ENCODE measurements at places on chromosomes 5 and 9.

DNA sequence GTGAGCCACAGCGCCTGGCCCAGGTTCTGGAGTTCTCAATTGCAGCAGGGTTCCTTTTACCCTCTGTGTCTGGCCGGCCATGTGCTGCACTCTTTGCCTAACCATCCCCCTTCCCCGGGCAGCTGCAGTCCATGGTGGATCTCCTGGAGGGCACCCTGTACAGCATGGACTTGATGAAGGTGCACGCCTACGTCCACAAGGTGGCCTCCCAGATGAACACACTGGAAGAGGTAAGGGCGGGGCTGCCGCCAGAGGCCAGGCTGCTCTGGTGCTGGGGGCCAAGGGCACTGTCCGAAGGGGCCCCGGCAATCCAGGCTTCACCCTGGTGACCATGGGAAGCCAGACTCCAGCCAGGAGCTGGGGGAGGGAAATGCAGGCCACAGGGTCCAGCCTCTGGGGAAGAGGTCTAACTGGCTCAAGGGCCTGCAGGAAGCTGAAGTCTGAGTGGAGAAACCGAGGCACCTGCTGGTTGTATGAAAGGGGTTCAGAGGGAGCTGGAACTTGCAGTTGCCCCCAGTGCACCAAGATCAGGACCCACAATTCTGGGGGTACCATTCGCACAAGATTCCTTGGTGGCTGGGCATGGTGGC lies 18.1 kb downstream of the OLFML2A start:
- no peak for DNase-seq

DNA sequence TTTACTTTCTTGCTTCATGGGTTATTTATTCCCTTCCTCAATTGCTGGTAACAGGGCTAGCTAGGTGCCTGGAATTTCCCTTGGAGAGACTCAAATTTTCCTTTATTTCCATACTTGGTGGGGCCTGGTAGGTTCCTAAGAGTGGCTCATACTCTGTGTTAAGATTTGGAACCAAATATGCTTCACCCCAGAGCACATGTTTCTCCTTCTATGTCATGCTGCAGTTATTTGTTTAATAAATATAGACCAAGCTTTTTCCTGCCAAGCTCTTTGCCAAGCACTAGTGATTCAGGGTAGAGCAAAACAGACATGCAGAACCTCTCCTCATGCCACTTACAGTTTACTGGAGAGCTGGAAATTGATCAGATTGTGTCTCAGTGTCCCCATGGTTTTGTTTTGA lies 290.3 kb upstream of the SGCD start:
- no peak for DNase-seq

DNA sequence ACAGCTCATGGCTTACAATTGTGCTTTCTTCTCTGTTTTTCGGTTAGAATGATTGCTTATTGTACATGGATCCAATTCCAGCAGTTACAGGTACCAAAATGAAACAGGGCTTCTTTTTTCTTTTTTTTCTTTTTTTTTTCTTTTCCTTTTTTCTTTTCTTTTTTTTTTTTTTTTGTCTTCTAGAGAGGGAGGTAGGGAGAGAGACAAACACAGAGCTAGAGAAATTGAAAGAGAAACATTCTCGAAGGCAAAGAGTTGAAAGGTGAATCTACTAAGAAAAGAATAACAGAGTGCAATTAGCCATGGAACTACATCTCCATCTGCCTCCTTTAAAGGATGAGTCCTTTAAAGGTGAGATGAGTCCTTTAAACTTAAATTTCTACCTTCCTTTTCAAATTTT lies 1.0 kb upstream of the EDIL3 start:
- DNase-seq = no peak

DNA sequence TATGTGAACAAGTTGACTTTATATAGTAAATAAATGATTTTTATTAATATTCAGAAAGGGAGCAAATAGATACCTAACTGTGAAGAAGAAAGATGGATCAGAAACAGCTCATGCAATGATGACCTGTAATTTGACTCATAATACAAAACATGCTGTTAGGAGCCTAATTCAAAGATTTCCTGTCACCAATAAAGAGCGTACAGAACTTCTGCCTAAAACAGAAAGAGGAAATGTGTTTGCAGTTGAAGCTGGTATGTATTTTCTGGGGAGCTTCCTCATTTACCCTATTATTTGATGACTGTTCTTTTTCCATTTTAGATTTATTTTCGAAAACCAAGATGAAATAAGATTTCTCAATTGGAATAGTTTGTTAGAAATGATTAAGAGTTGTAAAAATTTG lies 11.4 kb downstream of the YTHDC2 start:
- DNase-seq = no peak

- no peak for DNase-seq
Observed at GRCh38 chr5:67971223-67971830, 244.2 kb upstream of the PIK3R1 start.

- no peak for DNase-seq
Observed at GRCh38 chr5:107518616-107519015, 152.1 kb downstream of the EFNA5 start.

GRCh38 chr9:90727488-90727887 lies 74.1 kb upstream of the SYK start:
- DNase-seq = no peak

- no peak for DNase-seq
Observed at GRCh38 chr9:631596-631995, 209.9 kb upstream of the DMRT1 start.

DNA sequence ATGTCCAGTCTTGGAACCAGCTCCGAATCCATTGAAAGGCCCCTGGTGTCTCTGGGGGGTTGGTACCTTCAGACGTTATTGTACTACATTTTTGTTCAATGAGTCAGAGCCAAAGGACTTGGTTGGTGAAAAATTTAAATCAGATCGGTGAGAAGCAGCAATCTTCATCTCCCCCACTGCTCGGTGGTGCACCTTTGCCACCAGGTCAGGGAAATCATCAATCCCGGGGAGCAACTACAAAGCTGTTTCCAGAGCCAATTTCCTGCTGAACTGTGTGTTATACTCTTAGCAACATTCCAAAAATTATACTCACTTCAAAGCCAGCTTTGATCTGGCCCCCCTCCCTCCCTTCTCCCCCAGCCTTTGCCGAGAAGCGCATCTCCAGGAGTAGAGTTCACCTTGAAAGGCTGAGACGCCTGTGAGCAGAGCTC lies 375.2 kb upstream of the WWC1 start:
- DNase-seq = no peak

- no peak for DNase-seq
Observed at GRCh38 chr9:79779901-79780300, 208.1 kb downstream of the TLE4 start.

- DNase-seq = no peak
Observed at GRCh38 chr5:172642486-172642885, 1.4 kb downstream of the NEURL1B start.

- no peak for DNase-seq
Observed at GRCh38 chr5:91403438-91403837, 20.3 kb upstream of the ARRDC3 start.

GRCh38 chr5:163566678-163567077 lies 61.3 kb downstream of the MAT2B start:
- no peak for DNase-seq

- no peak for DNase-seq
Observed at GRCh38 chr5:160641405-160641804, 210.6 kb downstream of the ATP10B start.

GRCh38 chr5:37777432-37778130 lies 62.3 kb downstream of the GDNF start:
- no peak for DNase-seq

- DNase-seq = no peak
Observed at GRCh38 chr5:140116716-140117115, 2.8 kb downstream of the PURA start.

Data from activated T-cell treated with anti-CD3 and anti-CD28 coated beads for 4 hours (primary cell).